Thymus (tissue), 14 donors: ENCODE measurements at places on chromosomes 5 and 9. TPM values are rescaled to one million over a fixed set of nuclear protein-coding genes. Genes with fewer than 3 reads are reported as not detected.

DNA sequence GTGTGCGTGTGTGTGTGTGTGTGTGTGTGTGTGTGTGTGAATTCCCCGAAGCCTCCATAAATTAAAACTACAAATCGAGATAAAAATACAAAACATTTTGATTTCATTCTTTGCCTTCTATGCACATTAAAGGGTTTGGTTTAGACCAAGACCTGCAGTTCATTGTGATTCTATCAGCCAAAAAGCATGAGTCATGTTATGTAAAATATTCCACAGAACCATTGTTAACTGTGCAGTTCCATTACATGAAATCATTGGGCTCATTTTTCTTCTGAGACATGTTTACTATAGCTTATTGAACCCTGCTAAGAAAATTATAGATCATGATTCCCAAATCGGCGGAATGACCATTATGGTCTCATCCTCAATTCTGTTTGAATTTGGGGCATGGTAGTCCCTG, 11.7 kb downstream of the CAVIN4 start:
- H3K27me3 ChIP-seq: no peaks in the 10 kb centered on the region
- no peak for DNase-seq
- no peak overlapping the region for H3K4me3 ChIP-seq

- no peaks in the 10 kb centered on the region for H3K4me1 ChIP-seq
- H3K27ac ChIP-seq: no peak overlapping the region
- no peaks in the 10 kb centered on the region for H3K36me3 ChIP-seq
- no peak overlapping the region for H3K4me3 ChIP-seq
- H3K27me3 ChIP-seq: no peaks in the 10 kb centered on the region
Observed at GRCh38 chr5:71882826-71883741, 164.0 kb downstream of the CARTPT start.

- no peaks in the 10 kb centered on the region for H3K4me1 ChIP-seq
- H3K27ac ChIP-seq: no peak overlapping the region
- H3K27me3 ChIP-seq: no peaks in the 10 kb centered on the region
- H3K36me3 ChIP-seq: no peaks in the 10 kb centered on the region
- DNase-seq: no peak
Observed at GRCh38 chr5:105146867-105147266, 1584.3 kb upstream of the NUDT12 start.

DNA sequence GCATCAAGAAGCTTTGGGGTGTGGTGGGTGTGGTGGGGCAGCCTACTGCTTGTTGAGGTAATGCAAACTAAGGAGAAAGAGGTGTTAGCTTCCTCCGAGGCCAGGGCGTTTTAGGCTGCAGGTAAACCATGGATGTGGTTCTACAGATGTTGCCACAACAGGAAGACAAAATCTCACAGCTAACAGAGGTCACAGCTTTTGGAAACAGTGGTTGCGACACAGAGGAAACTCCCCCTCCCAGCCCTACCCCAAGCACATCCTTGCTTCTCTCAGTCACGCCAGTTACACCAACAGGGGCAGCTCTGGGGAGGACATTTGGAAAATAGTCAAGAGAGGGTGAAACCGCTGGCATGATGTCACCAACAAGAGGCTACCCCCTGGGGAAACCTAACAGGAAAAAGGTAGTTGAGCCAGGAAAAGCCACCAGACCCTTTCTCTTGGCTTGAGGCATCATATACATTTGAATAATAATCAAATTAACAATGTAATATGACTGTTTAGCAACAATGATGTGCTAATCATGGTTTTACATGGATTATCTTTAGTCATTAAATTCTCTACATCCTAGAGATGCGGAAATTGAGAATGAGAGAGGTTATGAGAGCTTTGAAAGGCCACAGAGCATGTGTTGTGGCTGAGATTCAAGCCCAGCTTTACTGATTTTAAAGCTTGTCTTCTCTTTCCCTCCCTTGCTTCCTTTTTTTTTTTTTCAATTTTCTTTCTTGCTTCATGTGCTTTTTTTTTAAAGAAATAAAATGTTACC, 82.2 kb upstream of the IL12B start:
- H3K4me3 ChIP-seq: no peak overlapping the region
- peaks cover 4% of the 10 kb centered on the region for H3K4me1 ChIP-seq
- peak; percentile 35 for DNase-seq
- H3K36me3 ChIP-seq: no peaks in the 10 kb centered on the region
- H3K27ac ChIP-seq: no peak overlapping the region

DNA sequence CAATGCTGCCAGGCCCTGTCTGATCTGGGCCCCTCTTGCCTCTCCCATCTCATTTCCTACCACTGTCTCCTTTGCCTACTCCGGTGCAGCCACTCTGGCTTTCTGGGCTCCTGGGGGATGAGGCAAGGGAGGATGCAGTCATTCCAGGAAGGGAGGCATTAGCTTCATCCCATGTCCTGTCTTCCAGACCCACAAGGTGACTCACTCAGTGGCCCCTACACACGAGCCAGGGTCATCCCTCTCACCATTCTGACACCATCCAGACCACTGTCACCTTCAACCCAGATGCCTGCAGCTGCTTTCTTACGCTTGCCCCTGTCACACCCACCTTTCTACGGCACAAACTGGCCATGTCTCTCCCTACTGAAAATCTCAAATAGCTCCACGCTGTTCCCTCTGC, 19.1 kb downstream of the ACSL6 start:
- no peak overlapping the region for H3K4me3 ChIP-seq
- no peaks in the 10 kb centered on the region for H3K4me1 ChIP-seq
- H3K27ac ChIP-seq: no peak overlapping the region
- no peak for DNase-seq
- H3K27me3 ChIP-seq: peaks cover 2% of the 10 kb centered on the region

- no peak overlapping the region for H3K4me3 ChIP-seq
- no peak overlapping the region for H3K27ac ChIP-seq
- DNase-seq: no peak
- no peaks in the 10 kb centered on the region for H3K36me3 ChIP-seq
Observed at GRCh38 chr9:75754080-75754479, 136.4 kb upstream of the PCSK5 start.

DNA sequence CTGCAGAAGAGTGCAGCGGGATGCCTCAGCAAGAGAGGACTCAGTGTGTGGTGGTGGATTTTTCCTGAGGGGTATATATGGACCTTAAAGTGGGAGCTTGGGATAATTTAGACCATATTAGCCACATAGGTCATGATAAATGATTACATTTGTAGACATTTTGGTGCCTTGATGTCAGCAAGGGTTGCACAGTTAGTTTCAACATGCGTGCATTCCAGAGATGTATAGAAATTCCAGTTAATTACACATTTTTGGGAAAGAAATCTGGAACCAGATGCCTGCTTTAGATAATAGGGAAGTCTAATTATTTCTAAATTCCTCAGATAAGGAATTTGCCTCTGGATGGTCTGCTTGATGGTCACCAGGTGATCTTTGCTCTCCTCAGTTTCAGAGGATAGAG, 440.6 kb upstream of the PAPPA start:
- H3K27me3 ChIP-seq: no peaks in the 10 kb centered on the region
- H3K36me3 ChIP-seq: no peaks in the 10 kb centered on the region
- H3K4me3 ChIP-seq: no peak overlapping the region
- H3K4me1 ChIP-seq: no peaks in the 10 kb centered on the region
- no peak for DNase-seq

OXCT1 gene
- total RNA-seq: 56.0 TPM

ORM2 gene
- total RNA-seq: 0.38 TPM

GRCh38 chr5:5588386-5588785, 165.9 kb downstream of the ICE1 start:
- H3K4me1 ChIP-seq: no peaks in the 10 kb centered on the region
- DNase-seq: no peak
- no peaks in the 10 kb centered on the region for H3K36me3 ChIP-seq
- no peak overlapping the region for H3K27ac ChIP-seq
- H3K4me3 ChIP-seq: no peak overlapping the region
- no peaks in the 10 kb centered on the region for H3K27me3 ChIP-seq

- peak overlapping the region; percentile 42 for H3K4me3 ChIP-seq
- H3K27me3 ChIP-seq: no peaks in the 10 kb centered on the region
- no peaks in the 10 kb centered on the region for H3K36me3 ChIP-seq
- DNase-seq: peak; percentile 74
- H3K4me1 ChIP-seq: peaks cover 97% of the 10 kb centered on the region
Observed at GRCh38 chr5:80189201-80189600, 66.6 kb downstream of the SERINC5 start.

PTGDS gene
- total RNA-seq: 5.0 TPM

PCDHA13 gene
- under 0.01 TPM for total RNA-seq

DNA sequence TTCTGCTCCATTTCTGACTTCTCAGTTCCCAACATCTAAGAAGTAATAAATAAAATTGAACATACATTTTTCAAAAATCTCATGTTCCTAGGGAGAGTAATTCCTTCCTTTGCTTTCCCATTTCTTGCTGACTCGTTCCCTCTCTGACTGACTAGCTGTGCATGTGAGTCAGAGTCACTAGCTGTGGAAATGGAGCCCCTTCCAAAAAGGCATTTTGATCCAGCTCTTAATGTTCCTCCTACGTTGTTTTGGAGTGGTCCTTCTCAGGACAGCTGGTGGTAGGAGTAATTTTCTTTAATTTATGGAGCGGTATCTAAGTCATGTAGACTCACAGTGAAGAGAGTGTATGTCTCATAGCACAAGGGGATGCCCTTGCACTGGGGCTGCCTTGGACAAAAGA, 460.2 kb downstream of the GADD45G start:
- no peak for DNase-seq
- H3K27me3 ChIP-seq: no peaks in the 10 kb centered on the region
- no peaks in the 10 kb centered on the region for H3K4me1 ChIP-seq
- no peak overlapping the region for H3K27ac ChIP-seq
- H3K36me3 ChIP-seq: no peaks in the 10 kb centered on the region
- no peak overlapping the region for H3K4me3 ChIP-seq

- no peak overlapping the region for H3K27ac ChIP-seq
- no peak for DNase-seq
- no peaks in the 10 kb centered on the region for H3K4me1 ChIP-seq
- H3K36me3 ChIP-seq: no peaks in the 10 kb centered on the region
Observed at GRCh38 chr5:72584466-72584865, 77.3 kb upstream of the ZNF366 start.

TRIM36 gene
- total RNA-seq: 1.8 TPM

DNA sequence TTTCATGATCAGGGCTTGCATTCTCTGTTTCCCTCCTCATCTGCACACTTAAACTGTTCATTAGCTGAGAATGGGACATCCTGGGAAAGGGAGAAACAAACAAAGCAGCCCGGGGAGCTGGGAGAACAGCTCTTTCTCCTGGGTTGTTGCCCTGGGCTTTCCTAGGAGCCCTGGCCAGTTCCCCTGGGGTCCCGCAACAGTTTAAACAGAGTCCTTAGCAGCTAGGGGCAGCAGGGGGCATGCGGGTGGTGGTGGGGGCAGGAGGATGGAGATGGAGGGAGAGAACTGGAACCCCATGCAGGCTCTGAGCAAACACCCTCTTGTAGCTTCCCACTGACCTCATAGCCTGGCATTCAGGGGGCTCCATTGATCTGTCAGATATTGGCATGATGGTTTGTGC, 209.1 kb upstream of the TBCA start:
- no peaks in the 10 kb centered on the region for H3K36me3 ChIP-seq
- H3K27ac ChIP-seq: no peak overlapping the region
- no peak for DNase-seq
- H3K4me1 ChIP-seq: no peaks in the 10 kb centered on the region
- no peak overlapping the region for H3K4me3 ChIP-seq

DNA sequence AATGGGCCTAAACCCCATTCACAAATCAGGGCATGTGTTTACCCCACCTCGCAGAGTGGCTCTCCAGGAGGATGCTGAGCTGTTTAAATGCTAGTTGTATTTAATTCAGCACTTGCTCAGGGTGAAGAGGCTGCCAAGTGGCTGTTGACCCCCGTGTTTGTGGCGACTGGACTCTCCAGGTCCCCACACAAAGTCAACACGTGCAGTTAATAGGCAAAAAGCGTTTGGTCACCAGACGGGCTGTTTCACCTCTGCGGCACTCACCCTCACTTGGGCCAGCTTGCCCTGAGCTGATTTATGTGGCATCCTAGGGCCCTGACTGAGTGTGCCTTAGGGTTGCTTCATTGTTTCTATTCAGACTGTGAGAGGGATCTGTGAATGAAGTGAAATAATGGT, 152.3 kb downstream of the GAS1 start:
- H3K4me3 ChIP-seq: no peak overlapping the region
- no peaks in the 10 kb centered on the region for H3K36me3 ChIP-seq
- H3K4me1 ChIP-seq: no peaks in the 10 kb centered on the region
- no peak overlapping the region for H3K27ac ChIP-seq
- no peak for DNase-seq

PCDHGB3 gene
- total RNA-seq: 0.33 TPM

DNA sequence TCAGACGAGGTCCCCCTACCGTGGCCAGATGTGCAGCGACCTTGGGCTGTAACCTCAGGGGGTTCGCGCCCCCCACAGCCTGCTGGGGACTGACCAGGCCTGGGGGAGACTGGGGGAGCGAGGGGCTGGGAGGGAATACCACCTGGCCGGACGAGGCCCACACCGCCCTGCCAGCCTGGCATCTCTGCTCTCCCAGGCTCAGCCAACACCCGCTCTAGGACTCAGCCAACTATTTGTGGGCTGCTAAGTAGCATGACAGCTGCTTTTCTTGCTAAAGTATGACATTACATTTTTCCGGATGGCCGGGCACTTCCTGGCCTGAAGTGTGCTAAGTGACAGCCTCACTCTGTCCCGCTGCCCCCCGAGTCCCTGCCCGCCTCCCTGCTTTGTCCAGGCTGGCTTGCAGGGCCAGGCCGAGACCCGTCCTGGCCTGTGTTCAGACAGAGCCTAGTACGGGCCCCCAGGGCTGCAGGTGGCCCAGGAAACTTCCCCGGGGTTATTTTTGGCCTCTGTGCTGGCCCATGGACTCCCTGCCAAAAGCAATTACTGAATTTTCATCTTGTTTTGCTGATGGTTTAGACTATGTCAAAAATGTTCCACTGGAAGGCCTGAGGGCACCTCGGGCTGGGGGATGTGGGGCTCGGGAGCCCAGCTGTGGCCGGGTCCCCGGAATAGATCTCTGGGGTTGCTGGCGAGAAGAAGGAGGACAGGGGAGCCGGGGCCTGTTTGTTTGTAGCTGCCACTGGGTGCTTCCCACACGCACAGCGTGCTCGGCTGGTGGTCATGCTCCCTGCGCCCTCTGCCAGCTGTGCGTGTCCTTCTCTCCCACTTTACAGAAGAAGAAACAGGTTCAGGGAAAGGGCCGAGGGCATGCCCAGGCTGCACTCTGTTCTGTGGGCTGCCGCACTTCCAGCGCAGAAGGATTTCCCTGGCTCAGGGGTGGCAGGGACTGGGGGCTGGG, 13.4 kb upstream of the SLC2A6 start:
- H3K4me1 ChIP-seq: no peaks in the 10 kb centered on the region
- DNase-seq: no peak
- no peak overlapping the region for H3K4me3 ChIP-seq
- H3K36me3 ChIP-seq: no peaks in the 10 kb centered on the region

BARHL1 gene
- not detected for total RNA-seq

DNA sequence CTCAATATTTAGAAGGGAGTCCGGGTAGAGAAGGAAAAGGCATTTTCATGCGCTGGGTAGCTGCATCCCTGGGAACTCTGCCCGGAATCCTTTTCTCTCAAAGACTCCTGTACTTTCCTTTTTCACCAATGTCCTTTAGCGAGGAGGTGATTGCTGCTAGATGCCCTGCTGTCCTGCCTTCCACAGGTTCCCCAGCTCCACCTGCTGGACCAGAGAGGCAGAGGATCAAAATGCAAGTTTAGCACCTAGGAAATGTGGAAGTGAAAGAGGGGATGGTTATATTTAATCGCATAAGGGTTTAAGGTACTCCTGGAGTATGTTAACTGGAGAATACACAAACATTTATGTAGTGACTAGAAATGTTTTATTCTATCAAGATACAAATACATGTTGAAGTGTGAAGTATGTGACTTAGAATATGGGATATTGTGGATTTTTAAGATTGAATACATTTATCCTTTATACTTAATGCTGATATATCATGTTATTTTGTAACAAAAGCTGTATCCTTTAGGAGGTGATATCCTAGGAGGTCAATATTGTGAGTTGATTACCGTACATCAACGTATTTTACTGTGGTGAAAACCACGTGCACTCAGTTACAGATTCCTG, 145.7 kb downstream of the ARHGAP26 start:
- peaks cover 24% of the 10 kb centered on the region for H3K36me3 ChIP-seq
- no peaks in the 10 kb centered on the region for H3K4me1 ChIP-seq
- no peak overlapping the region for H3K4me3 ChIP-seq
- no peak for DNase-seq
- H3K27me3 ChIP-seq: no peaks in the 10 kb centered on the region
